ENCODE measurements at places on chromosomes 5 and 9.

DNA sequence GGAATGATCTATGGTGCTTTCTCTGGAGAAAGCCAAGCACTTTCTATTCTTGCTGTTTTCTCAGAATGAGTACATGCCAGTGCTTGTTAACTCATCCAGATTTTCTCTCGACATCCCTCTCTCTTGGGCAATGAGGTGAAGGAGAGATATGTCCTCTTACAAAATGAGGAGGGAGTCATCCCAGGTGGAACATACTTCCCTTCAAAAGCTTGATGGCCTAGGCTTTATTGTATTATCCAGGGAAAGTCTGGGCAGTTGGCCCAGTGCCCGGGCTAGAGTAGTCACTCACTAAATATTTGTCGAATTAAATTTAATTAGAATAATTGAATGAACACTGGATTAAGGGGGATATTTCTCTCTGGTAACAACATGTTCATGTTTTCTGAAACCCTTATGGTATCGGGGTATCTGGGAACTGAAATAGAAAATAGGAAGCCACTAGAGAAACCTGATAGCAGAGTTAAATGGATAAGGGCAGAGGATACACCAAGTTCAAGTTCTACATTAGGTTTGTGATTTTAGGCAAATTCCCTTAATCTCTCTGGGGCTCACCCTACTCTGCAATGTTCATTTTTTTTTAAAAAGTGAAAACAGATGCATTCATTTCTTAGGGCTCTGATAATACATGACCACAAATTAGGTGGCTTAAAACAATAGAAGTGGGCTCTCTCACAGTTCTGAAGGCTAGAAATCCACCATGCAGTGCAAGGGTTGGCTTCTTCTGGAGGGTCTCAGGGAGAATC is 99.6 kb downstream of the LIFR start:
- DNase-seq = no peak

DNA sequence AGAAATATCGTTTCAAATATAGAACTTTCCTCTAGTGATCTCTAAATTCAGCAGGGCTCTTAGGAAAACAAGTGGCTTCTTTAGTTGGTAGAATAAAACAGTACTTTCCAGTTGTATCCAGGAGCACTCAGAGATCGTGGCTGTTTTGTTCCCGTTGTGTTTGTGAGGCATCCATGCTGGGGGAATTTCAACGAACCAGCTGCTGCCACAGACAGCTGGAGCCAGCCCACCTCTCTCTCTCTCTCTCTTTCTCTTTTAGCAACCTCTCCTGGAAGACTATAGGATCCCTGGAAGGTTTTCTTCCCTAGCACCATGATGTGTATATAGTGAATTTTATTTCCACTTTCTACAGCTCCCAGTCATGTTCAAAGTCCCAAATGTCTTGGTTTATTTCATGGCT is 1116.0 kb upstream of the SEMA6A start:
- no peak for DNase-seq

DNA sequence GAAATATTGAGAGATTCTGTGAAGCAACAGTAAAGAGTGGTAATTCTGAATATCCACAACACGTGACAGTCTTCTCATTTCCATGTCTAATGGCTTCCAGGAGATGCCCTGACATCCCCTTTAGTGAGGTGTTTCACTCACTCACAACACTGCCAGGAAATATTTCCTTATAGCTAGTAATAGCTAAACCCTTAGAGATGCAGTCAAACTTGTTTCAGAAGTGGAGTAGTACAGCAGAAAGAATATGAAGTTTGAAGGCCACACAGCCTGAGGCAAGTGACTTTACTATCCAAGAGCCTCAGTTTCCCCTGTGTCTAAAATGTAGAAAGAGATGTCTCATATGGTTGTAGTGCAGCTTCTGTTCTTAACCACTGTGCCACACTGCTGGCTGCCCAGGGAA is 139.2 kb downstream of the CDK5RAP2 start:
- DNase-seq = no peak

- DNase-seq = no peak
These were observed 339.0 kb upstream of the CTNND2 start for GRCh38 chr5:12242950-12243888.

GRCh38 chr5:172110921-172111851 is 76.8 kb downstream of the STK10 start:
- peak; percentile 51 for DNase-seq

- DNase-seq = no peak
These were observed at the start of gene PBX3 for GRCh38 chr9:125747053-125747764. TSS of gene PBX3 (plus strand) at chr9:125747373.

GRCh38 chr9:87592554-87593358 is 95.1 kb downstream of the DAPK1 start:
- no peak for DNase-seq

- DNase-seq = no peak
These were observed 47.8 kb upstream of the ADAMTS2 start for GRCh38 chr5:179393078-179393477.
